ENCODE measurements at places on chromosomes 16 and 17.

GRCh38 chr17:82328994-82329507 is 4.5 kb downstream of the SECTM1 start:
- no peak for DNase-seq

GRCh38 chr17:396788-397187 is 44.2 kb upstream of the RPH3AL start:
- DNase-seq: no peak

GRCh38 chr16:1533443-1533951 is at the start of gene TMEM204:
TMEM204 (plus strand) TSS chr16:1533666; CDS start chr16:1534276, 610 bp downstream.
- peak; percentile 49 for DNase-seq

DNA sequence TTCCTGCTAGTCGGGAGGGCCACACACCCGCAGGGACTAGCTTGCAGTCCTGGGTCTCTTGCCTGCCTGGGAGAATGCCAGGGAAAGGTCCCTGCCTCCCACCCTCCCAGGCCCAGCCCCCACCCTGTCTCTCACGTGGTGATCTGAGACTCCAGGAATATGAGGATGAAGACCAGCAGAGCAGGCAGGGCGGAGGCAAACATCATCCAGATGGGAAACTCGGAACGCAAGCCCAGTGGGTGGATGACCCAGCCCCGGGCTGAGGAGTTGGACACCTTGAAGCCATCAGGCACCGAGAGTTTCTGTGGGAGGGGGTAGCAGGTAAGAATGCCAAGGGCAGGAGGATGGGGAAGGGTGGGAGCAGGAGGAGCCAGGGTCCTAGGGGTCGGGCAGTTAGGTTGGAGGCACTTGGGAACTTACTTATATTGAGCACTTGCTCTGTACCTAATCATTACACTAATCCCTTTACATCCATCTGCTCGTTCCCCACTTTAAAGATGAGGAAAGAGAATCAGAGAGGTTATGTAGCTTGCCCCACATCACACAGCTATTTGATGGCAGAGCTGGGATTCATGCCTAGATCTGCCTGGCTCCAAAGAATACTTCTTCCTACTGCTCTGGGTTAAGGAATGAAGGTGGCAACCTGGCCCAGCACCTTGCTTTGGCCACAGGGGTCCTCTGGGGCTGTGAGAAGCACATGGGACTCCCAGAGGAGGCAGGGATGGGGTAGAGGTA is 13.4 kb downstream of the SLC4A1 start:
- DNase-seq: no peak

GRCh38 chr16:89495121-89495520 is 4.8 kb upstream of the ANKRD11 start:
- DNase-seq: no peak

GRCh38 chr17:59666235-59666634 is 41.0 kb downstream of the PTRH2 start:
- DNase-seq: no peak

- DNase-seq: peak; percentile 71
These were observed 16.6 kb upstream of the DLX4 start for GRCh38 chr17:49952209-49952911.

GRCh38 chr16:66522816-66523590 is 26.9 kb downstream of the TK2 start:
- DNase-seq: no peak

All from CD4-positive, alpha-beta T cell treated with Interleukin-4 for 4 hours (primary cell).